ENCODE measurements at places on chromosomes 1 and 21.

DNA sequence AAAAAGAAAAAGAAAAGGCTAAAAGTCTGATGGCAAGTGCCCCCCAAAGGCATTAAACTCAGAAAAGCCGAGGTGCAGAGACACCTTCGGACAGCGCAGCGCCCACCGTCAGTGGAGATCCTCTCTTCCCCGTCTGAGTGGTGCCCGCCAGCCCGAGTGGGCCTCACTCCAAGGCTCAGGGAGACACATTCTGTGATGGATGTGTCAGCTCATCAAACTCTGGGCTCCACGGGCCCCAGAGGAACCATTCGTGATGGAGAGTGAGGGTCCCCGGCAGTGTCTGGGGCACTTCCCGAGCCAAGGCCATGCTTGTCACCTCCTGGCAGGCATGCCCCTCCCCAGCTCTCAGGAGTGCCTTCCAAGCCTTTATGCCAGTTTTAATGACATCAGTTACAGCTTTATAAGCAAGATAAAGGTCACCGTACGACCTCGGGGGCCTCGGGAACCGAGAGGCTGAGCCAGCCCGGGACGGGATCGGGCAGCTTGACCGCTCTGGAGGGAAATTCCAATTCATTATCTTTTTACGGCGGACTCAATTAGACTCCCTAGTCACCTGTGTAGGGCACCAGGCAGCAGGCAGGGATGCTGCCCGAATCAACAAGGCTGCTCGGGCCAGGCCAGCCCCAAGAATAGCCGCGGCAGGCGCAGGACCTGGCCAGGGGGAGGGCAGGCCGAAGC lies 49.5 kb downstream of the MORN1 start:
- H3K4me3 ChIP-seq = no peak overlapping the region
- H3K27ac ChIP-seq = no peak overlapping the region
- no peaks in the 10 kb centered on the region for H3K36me3 ChIP-seq
- no peaks in the 10 kb centered on the region for H3K4me1 ChIP-seq

DNA sequence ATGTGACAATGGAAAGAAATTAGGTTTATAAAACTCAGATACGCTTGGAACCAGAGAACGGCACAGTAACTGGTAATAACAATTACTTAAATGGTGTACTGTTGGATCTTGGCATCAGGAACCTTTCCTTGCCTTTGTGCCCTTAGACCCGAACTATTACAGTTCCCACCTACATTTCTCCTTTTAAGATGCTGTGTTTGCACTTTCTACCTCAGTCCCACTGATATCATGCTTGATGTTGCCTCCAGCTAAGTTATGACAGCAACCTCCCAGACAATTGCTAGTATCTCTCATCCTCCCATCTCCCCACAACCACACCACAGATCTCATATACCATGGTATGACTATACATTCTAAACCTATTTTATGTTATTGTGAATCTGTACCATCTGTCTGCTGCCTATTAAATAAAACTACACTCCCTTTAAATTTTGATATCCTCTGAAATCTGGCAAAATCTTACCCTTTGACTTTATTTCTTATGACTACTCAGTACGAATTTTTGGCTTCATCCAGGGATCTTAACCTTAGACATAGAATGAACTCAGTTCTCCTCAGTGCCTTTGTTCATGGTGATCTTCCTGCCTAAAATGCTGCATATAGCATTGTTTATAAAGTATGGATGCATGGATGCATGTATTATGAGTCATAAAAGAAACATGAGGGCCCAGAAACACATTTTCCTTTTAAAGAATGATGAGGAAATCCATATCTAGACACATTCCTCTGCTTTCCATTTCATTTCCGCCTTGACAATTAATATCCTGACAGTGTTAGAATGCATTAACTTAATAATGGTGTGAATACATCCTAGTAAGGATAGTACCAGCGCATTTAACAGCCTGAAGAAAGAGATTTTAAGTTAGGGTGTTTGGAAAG lies 64.1 kb downstream of the LRRC8D start:
- no peaks in the 10 kb centered on the region for H3K27me3 ChIP-seq
- no peak overlapping the region for H3K4me3 ChIP-seq
- peaks cover 5% of the 10 kb centered on the region for H3K4me1 ChIP-seq
- no peak overlapping the region for H3K27ac ChIP-seq
- peak; percentile 68 for DNase-seq

DNA sequence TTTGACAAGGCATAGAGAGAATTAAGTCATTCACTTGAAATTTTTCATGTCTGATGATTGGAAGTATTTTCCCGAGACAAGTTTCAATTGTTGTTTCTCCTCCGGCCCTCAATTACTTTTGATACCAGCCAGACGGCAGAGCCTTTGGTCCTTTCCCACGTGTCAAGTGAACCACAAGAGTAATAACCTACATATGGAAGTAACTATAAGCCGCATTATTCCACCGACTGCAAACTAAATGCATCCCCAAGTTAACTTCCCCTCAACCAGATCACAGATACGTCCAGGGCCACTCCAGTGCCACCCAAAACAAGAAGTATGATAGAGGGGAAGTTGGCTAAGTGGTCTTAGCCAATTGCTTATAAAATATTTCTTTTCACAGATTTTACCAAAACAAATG lies 20.2 kb downstream of the COLGALT2 start:
- H3K4me1 ChIP-seq = no peaks in the 10 kb centered on the region
- no peak overlapping the region for H3K4me3 ChIP-seq
- H3K27ac ChIP-seq = no peak overlapping the region
- DNase-seq = no peak

DNA sequence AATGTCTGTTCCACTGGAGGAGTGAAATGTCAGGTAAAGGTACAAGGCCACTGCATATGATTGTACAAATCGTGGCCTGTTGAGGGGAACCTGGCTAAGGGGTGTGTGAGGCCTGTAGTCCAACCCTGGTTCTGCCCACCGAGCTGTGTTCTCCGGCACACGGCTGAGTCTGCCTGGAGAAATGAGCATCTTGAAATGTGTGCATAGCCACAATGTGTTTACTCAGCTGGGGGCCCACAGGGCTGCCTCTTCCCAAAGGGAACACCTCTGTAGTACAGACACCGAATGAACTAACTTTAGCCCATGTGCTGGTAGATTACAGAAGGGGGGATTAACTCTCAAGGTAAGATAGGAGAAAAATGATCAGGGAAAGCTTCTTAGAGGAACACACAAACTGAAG lies 30.2 kb downstream of the AK4 start:
- DNase-seq = no peak
- peaks cover 5% of the 10 kb centered on the region for H3K4me1 ChIP-seq
- no peak overlapping the region for H3K27ac ChIP-seq
- no peak overlapping the region for H3K4me3 ChIP-seq
- no peaks in the 10 kb centered on the region for H3K27me3 ChIP-seq

GRCh38 chr21:42361286-42361685 lies 5.0 kb downstream of the TFF1 start:
- no peak overlapping the region for H3K4me3 ChIP-seq
- H3K27me3 ChIP-seq = no peaks in the 10 kb centered on the region
- no peak for DNase-seq
- peaks cover 2% of the 10 kb centered on the region for H3K4me1 ChIP-seq
- H3K27ac ChIP-seq = no peak overlapping the region

- H3K4me1 ChIP-seq = no peaks in the 10 kb centered on the region
- no peak overlapping the region for H3K4me3 ChIP-seq
- no peaks in the 10 kb centered on the region for H3K27me3 ChIP-seq
- no peak overlapping the region for H3K27ac ChIP-seq
- DNase-seq = no peak
- H3K36me3 ChIP-seq = no peaks in the 10 kb centered on the region
These were observed 477.2 kb downstream of the BRINP3 start for GRCh38 chr1:190000365-190000872.

DNA sequence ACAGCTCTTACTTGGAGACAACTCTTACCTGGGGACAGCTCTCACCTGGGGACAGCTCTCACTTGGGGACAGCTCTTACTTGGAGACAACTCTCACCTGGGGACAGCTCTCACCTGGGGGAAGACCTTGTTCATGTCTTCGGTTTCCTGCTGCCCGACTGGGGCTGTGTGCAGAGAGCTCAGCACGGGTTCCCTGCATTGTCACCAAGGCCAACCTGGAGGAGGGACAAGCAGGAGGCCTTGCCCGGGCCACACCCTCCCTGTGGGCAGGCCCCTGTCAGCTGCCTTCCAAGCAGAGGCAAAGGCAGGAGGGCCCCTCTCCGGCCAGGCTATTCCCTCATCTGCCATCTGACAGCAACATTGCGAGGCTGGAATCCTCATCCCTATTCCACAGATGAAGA lies at the start of gene LDLRAD1:
Gene LDLRAD1 (minus strand): TSS at position 208 of the 400 bp plus-strand sequence. CDS start 74 bp downstream, at position 134.
- peaks cover 4% of the 10 kb centered on the region for H3K4me1 ChIP-seq
- no peak for DNase-seq
- H3K27ac ChIP-seq = no peak within 1 kb of the TSS
- H3K27me3 ChIP-seq = no peaks in the 10 kb centered on the region
- H3K36me3 ChIP-seq = no peaks in the 10 kb centered on the region

DNA sequence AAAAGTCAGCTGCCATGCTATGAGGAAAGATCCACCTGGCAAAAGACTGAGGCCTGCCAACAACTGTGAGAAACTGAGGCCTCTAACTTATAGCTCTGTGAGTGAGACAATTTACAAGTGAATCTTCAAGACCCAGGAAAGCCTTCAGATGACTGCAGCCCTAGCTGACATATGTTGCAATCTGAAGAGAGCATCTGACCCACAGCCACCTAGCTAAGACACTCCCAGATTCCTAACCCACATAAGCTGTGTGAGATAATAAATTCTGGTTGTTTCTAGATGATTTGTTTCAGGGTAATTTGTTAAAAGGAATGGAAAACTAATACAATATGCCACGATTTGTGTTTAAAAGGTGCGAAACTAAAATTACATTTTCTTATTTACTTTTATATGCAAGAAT lies 55.1 kb downstream of the HFM1 start:
- peak; percentile 54 for DNase-seq
- H3K4me1 ChIP-seq = peaks cover 1% of the 10 kb centered on the region
- H3K36me3 ChIP-seq = no peaks in the 10 kb centered on the region
- no peaks in the 10 kb centered on the region for H3K27me3 ChIP-seq
- H3K4me3 ChIP-seq = no peak overlapping the region
- H3K27ac ChIP-seq = no peak overlapping the region

- H3K4me3 ChIP-seq = no peak overlapping the region
- no peaks in the 10 kb centered on the region for H3K36me3 ChIP-seq
- no peak for DNase-seq
- H3K27ac ChIP-seq = no peak overlapping the region
- no peaks in the 10 kb centered on the region for H3K4me1 ChIP-seq
These were observed 48.4 kb downstream of the ADAMTS5 start for GRCh38 chr21:26918323-26919079.

DNA sequence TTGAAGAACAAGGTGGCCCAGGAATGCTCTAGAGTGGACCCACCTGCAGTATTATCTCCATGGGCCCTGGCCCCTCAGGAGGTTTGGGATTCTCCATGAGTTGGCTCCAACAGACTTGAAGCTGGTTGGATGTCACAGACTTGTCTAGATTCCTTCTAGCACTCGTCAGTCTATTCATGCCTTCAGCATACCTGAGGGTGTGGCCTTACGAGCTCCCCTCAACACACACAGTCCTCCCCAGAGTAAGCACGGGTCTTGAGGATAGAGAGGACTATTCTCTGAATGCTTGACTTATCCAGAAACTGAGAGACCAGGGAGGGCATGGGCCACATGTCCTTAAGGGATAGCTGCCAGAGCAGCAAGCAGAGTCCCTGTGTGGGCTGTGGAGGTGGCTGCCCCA lies 45.9 kb upstream of the COL6A1 start:
- DNase-seq = no peak
- H3K36me3 ChIP-seq = no peaks in the 10 kb centered on the region
- H3K4me3 ChIP-seq = no peak overlapping the region
- no peak overlapping the region for H3K27ac ChIP-seq
- no peaks in the 10 kb centered on the region for H3K4me1 ChIP-seq

- H3K4me1 ChIP-seq = no peaks in the 10 kb centered on the region
- no peaks in the 10 kb centered on the region for H3K27me3 ChIP-seq
- DNase-seq = no peak
- H3K27ac ChIP-seq = no peak overlapping the region
These were observed 287.0 kb downstream of the GPATCH2 start for GRCh38 chr1:217343907-217344306.

DNA sequence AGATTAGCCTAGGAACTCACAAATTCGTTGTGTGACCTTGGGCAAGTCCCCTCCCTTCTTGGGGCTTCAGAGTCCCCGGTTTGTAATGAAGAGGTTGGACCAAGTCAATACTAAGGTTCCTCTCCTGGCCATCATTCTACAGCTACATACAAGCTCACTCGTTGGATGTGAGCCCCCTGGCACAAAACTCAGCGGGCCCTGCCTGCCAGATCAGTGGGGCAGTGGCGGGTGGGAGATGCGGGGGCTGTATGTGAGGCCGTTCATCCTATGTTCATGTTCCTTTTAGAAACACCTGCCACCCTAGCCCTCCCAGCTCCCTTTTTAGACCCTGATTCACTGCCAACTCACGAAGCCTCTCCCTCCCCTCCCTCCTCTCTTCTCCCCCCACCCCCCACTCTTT lies 2.1 kb downstream of the DLGAP3 start:
- H3K27ac ChIP-seq = no peak overlapping the region
- DNase-seq = no peak
- peaks cover 5% of the 10 kb centered on the region for H3K4me1 ChIP-seq
- peaks cover 31% of the 10 kb centered on the region for H3K27me3 ChIP-seq

GRCh38 chr1:166089804-166090203 lies 77.0 kb downstream of the FAM78B start:
- H3K27me3 ChIP-seq = no peaks in the 10 kb centered on the region
- no peaks in the 10 kb centered on the region for H3K4me1 ChIP-seq

DNA sequence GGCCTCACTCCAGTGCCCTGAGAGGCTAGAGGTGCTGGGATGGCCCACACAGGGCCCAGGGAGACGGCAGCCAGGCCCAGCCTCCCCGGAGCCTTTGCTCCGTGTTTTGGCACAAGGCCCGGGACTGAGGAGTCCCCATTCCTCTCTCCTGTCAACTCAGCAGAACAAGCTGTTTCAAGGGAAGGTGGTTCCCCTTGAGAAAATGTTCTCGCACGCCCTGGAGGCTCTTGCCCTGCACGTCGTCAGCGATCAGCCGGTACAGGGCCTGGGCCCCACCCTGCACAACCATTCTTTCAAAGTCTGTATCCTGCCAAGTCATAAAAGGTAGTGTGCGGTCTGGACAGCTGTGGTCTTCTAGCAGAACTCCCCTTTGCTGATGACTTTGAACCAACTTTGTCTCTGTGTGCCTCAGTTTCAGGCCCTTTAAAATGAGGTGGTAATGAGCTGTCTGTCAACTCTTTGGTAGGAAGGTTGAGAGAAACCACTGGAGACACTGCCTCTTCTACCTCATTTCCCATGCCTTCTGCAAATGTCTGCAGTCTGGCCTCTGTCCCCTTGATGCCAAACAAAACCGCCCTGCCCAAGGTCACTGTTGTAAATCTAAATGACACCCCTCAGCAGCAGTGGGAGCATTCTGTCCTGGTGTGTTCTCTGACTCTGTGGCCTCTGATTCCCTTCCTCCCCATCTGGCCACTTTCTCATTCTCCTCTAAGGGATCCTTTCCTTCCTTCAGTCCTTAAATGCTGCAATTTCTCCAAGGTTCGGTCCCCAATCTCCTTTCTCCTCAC lies 138.6 kb upstream of the JUN start:
- H3K4me1 ChIP-seq = peaks cover 8% of the 10 kb centered on the region
- H3K27me3 ChIP-seq = no peaks in the 10 kb centered on the region
- H3K4me3 ChIP-seq = no peak overlapping the region
- peak; percentile 13 for DNase-seq
- H3K36me3 ChIP-seq = no peaks in the 10 kb centered on the region

GRCh38 chr1:214418391-214418790 lies 133.0 kb downstream of the PTPN14 start:
- H3K36me3 ChIP-seq = peaks cover 2% of the 10 kb centered on the region
- peaks cover 22% of the 10 kb centered on the region for H3K4me1 ChIP-seq
- no peak overlapping the region for H3K4me3 ChIP-seq
- H3K27ac ChIP-seq = no peak overlapping the region

Measured in trophoblast cell (in vitro differentiated cells and primary cell).